ENCODE measurements at places on chromosomes 3 and 15.

- DNase-seq: no peak
These were observed 977.6 kb downstream of the IGSF11 start for GRCh38 chr3:118057086-118057485.

DNA sequence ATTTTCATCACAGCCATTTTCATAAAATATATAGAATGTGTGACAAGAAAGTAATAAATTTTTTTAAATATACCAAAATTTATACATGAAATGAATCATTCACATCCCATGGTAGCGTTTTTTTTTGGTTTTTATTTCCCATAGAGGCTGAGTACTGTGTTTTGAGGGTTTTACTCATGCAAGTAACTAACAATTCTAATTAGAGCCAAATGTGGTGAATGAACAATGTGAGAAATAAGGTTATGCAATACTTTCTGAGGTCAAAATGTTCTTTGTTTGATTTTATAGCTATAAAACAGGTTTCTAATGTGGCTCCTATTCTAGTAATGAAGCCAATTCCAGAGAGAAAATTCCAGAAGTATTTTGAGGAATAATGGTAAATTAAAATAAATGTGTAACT, 386.8 kb downstream of the TBC1D5 start:
- peak; percentile 49 for DNase-seq

DNA sequence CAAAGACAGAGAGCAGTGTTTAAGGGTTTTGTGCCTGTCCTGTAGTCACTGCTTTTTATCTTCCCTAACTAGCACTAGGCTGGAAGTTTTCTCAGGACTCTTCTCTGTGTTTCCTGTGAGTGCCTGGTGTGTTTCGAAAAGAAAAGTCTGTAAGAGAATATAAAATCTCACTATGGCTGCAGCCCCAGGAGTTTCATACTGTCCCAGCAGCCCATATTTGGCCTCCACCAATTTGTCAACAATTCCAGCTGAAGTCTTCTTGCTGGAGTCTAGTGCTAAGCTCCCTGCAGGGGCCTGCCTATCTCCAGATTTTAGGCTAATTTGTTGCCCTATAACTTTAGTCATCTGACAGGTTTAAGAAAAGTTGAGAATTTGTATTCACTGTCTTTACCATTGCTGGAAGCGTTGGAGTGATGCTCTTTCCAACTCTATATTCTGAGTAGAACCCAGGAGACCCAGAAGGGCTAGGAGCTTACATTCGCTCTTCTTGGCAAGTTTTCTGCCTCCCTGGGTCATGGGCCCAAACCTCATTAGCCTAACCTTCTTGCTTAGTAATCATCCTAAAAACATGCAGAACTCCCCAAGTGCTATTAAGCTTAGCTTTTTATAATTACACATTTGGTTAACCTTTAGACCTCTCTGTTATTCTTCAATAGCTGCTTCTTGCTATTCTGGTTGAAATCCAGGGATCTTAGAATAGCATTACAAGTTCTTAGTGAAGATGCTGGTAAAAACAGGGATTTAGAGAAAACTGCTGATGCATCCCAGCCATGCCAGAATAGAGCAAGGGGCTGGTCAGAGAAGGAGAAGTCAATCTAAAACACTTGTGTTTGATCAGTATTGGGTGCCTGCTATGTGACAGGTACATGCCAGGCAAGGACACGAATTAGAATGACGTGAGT, 283.1 kb downstream of the NEK10 start:
- DNase-seq: no peak

- DNase-seq: no peak
These were observed 169.9 kb upstream of the CTNNB1 start for GRCh38 chr3:41029356-41029755.

DNA sequence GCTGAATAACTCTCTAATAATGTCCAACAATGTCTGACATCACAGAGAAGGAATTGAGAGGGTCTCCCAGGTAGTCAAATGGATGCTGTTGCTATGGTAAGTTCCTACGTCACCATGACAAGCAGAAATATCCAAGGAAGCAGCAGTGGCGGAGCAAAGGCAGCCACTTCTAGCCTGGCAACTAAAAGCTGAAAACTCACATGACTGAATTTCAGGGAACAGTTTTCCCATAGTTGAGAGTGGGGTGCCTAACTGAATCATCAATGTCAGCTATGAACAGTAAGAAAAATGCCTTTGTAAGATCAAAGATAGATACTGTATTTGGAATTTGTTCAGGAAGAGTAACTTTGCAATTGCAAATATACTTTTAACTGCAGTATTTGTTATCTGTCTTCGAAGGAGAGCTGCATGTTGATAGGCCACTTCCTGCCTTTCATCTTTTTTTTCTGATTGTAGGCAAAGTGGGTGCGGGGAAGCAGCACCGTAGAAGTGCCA, 161.7 kb downstream of the BBX start:
- DNase-seq: no peak
